Diencephalon (tissue), 1 donor: ENCODE measurements at places on chromosomes 5 and 9. TPM values are rescaled to one million over a fixed set of nuclear protein-coding genes. Genes with fewer than 3 reads are reported as not detected.

ZFP2 gene
- 7.6 TPM for total RNA-seq

CATSPER3 gene
- 0.23 TPM for total RNA-seq

ENTPD8 gene
- not detected for total RNA-seq

ENC1 gene
- total RNA-seq = 503 TPM

SPDL1 gene
- 29.8 TPM for total RNA-seq

ZNF366 gene
- 2.1 TPM for total RNA-seq

CYLC2 gene
- not detected for total RNA-seq

PIP5K1B gene
- 7.6 TPM for total RNA-seq

ADGRD2 gene
- total RNA-seq = 0.46 TPM

CCDC192 gene
- total RNA-seq = not detected

CAMK2A gene
- total RNA-seq = 59.7 TPM

SLC6A19 gene
- total RNA-seq = not detected

FRMD3 gene
- 26.5 TPM for total RNA-seq

CD274 gene
- total RNA-seq = 1.6 TPM

THBS4 gene
- total RNA-seq = 11.8 TPM

MARCHF11 gene
- total RNA-seq = 12.9 TPM

SLC4A9 gene
- total RNA-seq = 0.23 TPM

ADAM19 gene
- total RNA-seq = 16.8 TPM

FOXI1 gene
- not detected for total RNA-seq

MEGF10 gene
- total RNA-seq = 29.1 TPM

PANK3 gene
- 229 TPM for total RNA-seq

FAM81B gene
- 14.8 TPM for total RNA-seq
